NCI-H524 (cell line): ENCODE measurements at places on chromosomes 3 and 15.

- no peak for DNase-seq
These were observed 88.2 kb downstream of the SERPINI1 start for GRCh38 chr3:167823738-167824137.

DNA sequence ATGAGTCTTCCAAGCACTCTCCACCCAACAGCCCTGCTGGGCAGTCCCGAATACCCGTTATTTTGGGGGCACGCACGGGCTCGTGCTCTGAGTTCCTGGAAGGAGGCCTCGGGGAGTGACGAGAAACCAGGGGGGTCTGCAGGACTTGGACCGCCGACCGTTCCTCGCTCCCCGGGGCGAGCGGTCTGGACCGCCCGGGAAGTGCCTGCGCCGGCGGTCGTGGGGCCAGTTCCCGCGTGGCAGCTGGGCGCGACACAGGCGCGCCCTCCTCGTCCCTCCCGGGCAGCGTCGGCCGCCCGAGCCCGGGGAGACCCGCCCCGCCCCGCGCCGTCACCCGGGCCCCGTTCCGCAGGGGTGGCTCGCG lies 387 bp downstream of the GNB4 start:
- peak; percentile 49 for DNase-seq

DNA sequence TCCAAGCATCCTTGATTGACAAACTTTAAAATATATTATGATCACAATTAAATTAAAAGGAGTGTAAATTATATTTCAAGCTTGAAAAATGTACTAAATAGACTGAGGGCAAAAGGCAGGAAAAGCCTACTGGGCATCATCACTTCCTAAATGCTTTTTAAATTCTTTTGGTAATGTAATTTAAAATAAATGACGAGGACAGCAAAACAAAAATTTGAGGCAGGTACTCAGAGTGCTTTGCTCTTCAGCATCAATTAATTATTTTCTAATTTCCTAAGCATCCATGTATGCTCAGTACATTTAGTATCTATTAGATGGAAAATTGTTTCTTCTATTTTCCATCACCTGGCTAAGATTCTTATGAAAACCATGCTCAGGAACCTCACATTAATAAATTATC lies 5.2 kb downstream of the CBLB start:
- no peak for DNase-seq

DNA sequence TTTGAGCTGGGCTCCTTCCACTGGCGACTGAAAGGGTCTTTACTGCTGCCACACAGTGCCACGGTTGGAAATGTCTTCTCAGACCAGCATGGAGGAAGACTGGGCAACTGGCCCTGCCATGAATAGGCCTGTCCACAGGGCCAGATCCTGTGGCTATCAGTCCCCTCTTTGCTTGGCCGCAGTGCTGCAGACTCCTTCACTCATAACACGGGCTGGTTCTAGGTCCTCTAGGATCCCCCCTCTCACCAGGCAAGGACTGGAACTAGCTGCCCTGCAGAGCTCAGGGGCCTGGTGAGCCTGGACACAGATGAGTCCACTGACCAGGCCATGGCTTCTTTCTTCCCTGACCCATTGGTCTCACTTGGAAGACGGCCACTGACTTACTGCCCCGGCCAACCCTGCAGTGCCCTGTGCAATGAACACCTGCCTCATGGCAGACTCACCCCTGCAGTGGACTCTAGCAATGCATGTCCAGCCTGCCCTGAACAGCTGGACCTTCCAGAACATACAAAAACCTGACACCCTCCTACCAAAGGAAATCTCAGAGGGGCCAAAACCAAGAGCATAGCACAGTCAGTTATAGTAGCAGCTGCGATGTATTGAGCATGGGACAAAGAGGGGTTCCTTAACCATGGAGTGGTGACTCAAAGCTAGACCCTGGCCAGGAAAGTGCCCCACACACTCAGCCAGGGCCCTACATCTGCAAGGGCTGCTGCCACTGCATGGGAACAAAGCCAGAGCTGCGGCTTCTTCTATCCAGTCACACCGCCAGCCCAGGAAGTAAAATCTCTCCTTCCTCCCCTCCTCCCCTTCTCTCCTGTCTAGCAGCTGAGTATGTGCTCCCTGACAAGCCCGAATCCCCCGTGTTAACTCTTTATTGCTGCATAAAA lies 72.1 kb upstream of the ITGA11 start:
- DNase-seq, result no peak
